C1 segment of cervical spinal cord (tissue), 14 donors: ENCODE measurements at places on chromosomes 4 and X.

GRCh38 chr4:142092941-142093340, 456.6 kb downstream of the IL15 start:
- no peak for DNase-seq

DNA sequence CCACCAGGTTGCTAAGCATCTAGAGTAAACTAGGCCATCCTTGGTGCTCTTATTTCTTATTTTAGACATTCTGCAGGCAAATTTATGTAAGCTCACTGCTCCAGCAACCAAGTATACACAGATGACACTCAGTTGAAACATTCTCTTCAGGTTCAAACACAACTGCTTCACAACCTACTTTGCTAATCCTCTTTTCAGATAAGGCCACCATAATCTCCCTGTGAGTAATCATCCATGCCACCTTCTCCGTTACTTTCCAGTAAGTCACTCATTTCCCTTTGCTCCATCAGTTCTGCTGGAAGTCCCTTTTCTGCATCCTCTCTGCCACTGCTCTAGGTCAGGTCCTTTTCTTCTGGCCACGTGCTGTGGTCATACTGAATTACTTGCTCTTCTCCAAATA, 120.2 kb upstream of the WDFY3 start:
- DNase-seq = no peak

- DNase-seq = no peak
Measured at GRCh38 chr4:141058591-141059512, 74.4 kb downstream of the RNF150 start.

DNA sequence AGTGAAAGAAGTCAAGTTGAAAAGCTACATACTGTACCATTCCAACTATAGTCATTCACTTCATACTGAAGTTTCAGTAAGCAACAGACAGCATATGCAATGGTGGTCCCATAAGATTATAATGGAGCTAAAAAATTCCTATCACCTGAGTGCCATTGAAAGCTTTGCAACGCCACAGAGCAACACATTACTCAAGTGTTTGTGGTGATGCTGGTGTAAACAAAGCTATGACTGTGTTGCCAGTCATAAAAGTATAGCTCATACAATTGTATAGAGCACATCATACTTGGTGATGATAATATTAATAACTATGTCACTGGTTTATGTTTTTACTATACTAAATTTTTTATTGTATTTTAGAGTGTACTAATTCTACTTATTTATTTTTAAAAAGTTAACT, 78.9 kb downstream of the NAF1 start:
- no peak for DNase-seq

DNA sequence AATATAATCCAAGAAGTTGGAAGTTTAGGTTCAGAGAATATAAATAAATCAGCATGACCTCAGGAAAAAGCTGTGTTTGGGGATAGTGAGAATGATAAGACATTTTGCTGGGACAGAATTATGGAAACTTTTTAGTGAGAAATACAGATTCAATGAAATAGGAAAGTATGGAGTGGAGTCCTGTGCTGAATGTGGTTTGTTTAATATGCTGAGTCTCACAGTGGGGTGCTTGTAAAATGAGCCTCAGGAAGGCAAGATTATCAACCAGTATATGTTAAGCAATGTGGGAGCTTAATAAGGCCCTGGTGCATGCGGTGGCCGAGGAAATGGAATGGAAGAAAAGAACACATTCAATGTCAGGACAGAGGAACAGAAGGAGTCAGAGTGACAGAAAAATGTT, 1554.7 kb upstream of the TENM3 start:
- DNase-seq = no peak

DNA sequence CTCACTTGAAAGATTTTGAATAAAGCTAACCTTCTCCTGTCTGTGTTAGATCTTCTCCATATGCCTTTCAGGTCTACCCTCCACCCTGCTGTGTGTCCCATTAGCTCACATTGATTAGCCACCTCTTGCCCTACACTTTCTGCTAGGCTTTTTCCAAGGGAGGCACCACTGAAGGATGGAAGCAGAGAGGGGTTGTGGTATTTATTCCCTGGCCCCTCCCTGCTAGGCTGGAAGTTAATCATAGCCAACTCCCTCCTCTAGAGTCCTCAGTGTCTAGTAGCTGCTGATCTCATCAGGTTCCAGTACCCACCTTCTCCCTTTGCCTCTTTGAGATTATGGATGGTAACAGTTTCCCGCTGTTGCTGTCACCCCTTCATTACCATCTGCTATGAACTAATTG, 8.9 kb upstream of the SMIM43 start:
- DNase-seq = no peak

DNA sequence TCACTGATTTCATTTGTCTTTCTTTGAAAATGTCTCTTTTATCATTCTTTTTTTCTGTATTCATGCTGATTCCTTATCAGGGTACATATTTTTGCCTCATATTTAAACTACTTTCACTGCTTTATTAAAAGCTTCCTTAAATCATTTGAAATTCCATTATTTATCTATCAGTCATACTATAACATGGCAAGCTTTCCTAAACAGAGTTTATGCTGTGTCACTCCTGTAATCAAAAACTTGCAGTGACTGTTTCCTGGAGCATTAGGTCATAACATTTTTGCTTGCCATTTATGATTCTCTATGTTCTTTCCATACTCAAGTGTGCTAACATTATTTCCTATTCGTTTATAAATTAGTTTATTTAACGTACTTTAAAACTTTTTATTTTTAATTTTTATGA, 203.7 kb downstream of the BMPR1B start:
- DNase-seq = no peak

- DNase-seq = no peak
Measured at GRCh38 chr4:164462471-164462870, 291.5 kb upstream of the SMIM31 start.
